ENCODE measurements at places on chromosomes 7 and 10. TPM values are rescaled to one million over a fixed set of nuclear protein-coding genes. Genes with fewer than 3 reads are reported as not detected.
A peak's percentile ranks its signal among the peaks of the same experiment; 100 is the strongest.

- H3K4me3 ChIP-seq: no peak overlapping the region
- no peak overlapping the region for H3K27ac ChIP-seq
- H3K36me3 ChIP-seq: no peaks in the 10 kb centered on the region
- no peaks in the 10 kb centered on the region for H3K27me3 ChIP-seq
These were observed 57.1 kb downstream of the SYPL1 start for GRCh38 chr7:106054971-106055532.

DNA sequence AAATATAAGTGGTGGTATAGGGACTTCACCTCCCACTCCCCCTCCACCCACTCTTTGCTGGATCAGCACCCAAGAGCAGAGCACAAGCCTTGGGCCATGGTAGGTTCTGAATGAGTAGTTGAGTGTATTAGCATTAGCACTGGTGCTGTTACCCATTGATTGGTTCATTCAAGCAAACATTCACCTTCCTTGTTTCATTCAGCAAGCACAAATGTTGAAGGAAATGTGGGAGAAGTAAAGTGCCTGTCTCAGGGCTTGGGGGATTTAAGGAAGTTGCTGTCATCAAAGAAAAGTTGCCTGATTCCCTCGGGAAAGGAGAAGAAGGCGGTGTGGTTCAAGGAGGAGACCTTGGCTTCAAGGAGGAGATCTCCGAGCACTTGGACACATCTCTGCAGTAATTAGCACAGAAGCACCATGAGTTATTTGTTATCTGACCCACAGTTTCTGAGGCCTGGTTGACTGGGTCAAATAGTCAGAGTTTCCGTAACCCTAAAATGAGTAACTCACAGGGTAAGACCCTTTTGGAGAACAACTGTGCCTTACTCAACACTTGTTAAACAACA is 17.3 kb downstream of the IL2RA start:
- H3K27ac ChIP-seq: peak overlapping the region; percentile 27
- H3K4me3 ChIP-seq: no peak overlapping the region
- no peaks in the 10 kb centered on the region for H3K36me3 ChIP-seq
- DNase-seq: no peak
- peaks cover 24% of the 10 kb centered on the region for H3K27me3 ChIP-seq
- H3K4me1 ChIP-seq: no peaks in the 10 kb centered on the region

UNCX gene
- 2.4 TPM for total RNA-seq

GRCh38 chr7:24745355-24745754 is 11.9 kb downstream of the GSDME start:
- H3K27me3 ChIP-seq: no peaks in the 10 kb centered on the region
- no peak overlapping the region for H3K4me3 ChIP-seq
- no peaks in the 10 kb centered on the region for H3K4me1 ChIP-seq
- DNase-seq: no peak
- peaks cover 8% of the 10 kb centered on the region for H3K36me3 ChIP-seq

- DNase-seq: no peak
- H3K4me3 ChIP-seq: no peak overlapping the region
- peaks cover 5% of the 10 kb centered on the region for H3K4me1 ChIP-seq
- no peaks in the 10 kb centered on the region for H3K36me3 ChIP-seq
- H3K27me3 ChIP-seq: no peaks in the 10 kb centered on the region
- no peak overlapping the region for H3K27ac ChIP-seq
These were observed 47.7 kb downstream of the SHOC2 start for GRCh38 chr10:110967009-110967630.

GRCh38 chr7:30012757-30013156 is 13.7 kb downstream of the FKBP14 start:
- H3K27me3 ChIP-seq: no peaks in the 10 kb centered on the region
- DNase-seq: no peak
- H3K4me1 ChIP-seq: no peaks in the 10 kb centered on the region
- no peak overlapping the region for H3K27ac ChIP-seq
- no peak overlapping the region for H3K4me3 ChIP-seq
- H3K36me3 ChIP-seq: peaks cover 2% of the 10 kb centered on the region

DNA sequence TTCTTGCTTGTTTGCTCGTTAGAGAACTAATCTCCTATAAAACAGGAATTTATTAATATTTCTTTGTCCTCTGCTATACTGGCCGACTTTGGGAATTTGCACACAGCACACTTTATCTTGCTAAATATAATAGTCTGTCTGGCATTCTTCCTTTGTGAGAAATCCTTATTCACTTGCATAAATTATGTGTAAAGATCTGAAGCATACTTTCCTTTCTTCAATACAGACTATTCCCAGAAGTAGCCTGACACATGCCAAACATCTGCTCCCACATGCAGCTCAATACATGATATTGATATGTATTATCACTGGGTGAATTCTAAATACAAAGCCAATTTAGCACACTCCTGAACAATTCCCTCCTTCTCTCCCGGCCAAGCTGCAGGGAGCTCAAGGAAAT is 273.9 kb downstream of the GRM8 start:
- H3K27ac ChIP-seq: no peak overlapping the region
- no peak for DNase-seq
- peaks cover 32% of the 10 kb centered on the region for H3K27me3 ChIP-seq

- no peak overlapping the region for H3K27ac ChIP-seq
- no peaks in the 10 kb centered on the region for H3K4me1 ChIP-seq
- no peak overlapping the region for H3K4me3 ChIP-seq
- H3K27me3 ChIP-seq: no peaks in the 10 kb centered on the region
- DNase-seq: no peak
These were observed 7.3 kb upstream of the RHOBTB1 start for GRCh38 chr10:60951272-60951724.

DNA sequence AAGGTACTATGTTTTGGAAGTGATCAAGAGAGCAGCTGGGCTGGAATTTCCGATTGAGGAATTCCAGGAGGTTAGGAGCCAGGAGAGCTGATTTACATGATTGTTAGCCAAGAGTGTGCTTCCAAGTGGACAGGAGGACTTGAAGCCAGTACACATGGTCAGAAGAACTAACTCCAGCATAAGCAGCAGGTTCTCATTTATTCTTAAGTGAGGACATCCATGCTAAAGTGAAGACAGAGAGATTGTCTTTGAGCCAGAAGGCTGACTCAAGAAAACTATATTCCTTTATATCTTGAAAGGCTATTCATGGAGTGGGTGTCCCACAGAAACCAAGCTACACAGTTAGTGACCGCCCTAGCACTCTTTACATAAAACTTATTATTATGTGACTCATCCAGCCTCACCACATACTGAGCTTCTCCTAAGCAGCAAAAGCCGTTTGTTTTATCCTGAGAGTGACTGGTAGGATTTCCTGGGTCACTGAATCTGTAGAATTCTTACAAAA is 56.7 kb upstream of the SEMA3A start:
- no peaks in the 10 kb centered on the region for H3K36me3 ChIP-seq
- H3K27me3 ChIP-seq: no peaks in the 10 kb centered on the region

- no peaks in the 10 kb centered on the region for H3K27me3 ChIP-seq
- H3K4me1 ChIP-seq: peaks cover 7% of the 10 kb centered on the region
- H3K36me3 ChIP-seq: no peaks in the 10 kb centered on the region
- H3K4me3 ChIP-seq: no peak overlapping the region
- H3K27ac ChIP-seq: no peak overlapping the region
- DNase-seq: no peak
These were observed 90.9 kb upstream of the ZNF804B start for GRCh38 chr7:88668591-88668990.

- no peak for DNase-seq
- no peak overlapping the region for H3K4me3 ChIP-seq
- peaks cover 4% of the 10 kb centered on the region for H3K4me1 ChIP-seq
- no peak overlapping the region for H3K27ac ChIP-seq
- no peaks in the 10 kb centered on the region for H3K27me3 ChIP-seq
These were observed 128.5 kb upstream of the TNS3 start for GRCh38 chr7:47710201-47710935.

BTBD16 gene
- not detected for total RNA-seq

DNA sequence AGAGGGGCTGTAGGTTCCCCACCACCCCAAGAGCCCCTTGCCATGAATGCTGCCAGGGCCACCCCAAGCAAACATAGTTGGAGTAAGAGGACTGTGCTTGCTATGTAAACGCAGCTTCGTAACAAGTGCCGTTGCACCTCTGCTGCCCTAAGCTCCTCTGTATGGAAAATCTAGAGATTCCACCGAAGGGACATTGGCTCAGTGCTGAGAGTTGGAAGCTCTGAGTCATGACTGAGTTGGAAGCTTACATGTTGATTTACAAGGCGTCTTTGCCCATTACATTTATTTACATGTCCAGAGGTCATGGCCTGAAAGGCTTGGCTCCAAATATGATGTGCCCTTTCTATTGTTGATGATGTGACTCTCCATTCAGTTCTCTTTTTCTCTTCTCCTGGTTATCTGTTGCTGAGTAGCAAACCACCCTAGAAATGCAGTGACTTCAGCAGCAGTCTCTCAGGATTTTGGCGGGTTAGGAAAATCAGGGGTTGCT is 233.1 kb upstream of the TCF7L2 start:
- H3K27ac ChIP-seq: peak overlapping the region; percentile 70
- H3K36me3 ChIP-seq: peaks cover 5% of the 10 kb centered on the region
- H3K4me3 ChIP-seq: no peak overlapping the region
- H3K4me1 ChIP-seq: peaks cover 14% of the 10 kb centered on the region

GRCh38 chr7:114864278-114864677 is 57.6 kb upstream of the MDFIC start:
- H3K27me3 ChIP-seq: no peaks in the 10 kb centered on the region
- H3K4me1 ChIP-seq: no peaks in the 10 kb centered on the region
- H3K36me3 ChIP-seq: no peaks in the 10 kb centered on the region
- no peak overlapping the region for H3K27ac ChIP-seq
- no peak overlapping the region for H3K4me3 ChIP-seq

DNA sequence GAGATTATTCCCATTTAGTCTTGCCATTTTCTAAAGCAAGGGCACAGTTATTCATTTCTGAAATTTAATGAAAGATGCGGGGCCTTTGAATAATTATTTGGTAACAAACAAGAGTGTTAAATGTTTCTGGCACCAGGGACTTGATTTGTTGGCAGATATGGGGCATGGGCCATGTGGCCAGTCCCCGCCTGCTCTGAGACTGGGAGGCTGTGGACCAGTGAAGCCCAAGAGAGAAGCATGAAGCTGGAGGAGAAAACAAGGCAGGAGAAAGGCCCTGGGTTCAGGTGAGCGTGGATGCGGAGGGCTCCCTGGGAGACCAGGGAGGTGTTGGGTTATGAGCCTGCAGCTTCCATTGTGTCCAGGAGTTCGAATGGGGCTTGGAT is 378.5 kb downstream of the TCERG1L start:
- no peak overlapping the region for H3K27ac ChIP-seq
- peaks cover 24% of the 10 kb centered on the region for H3K27me3 ChIP-seq
- no peak for DNase-seq
- no peaks in the 10 kb centered on the region for H3K36me3 ChIP-seq

DNA sequence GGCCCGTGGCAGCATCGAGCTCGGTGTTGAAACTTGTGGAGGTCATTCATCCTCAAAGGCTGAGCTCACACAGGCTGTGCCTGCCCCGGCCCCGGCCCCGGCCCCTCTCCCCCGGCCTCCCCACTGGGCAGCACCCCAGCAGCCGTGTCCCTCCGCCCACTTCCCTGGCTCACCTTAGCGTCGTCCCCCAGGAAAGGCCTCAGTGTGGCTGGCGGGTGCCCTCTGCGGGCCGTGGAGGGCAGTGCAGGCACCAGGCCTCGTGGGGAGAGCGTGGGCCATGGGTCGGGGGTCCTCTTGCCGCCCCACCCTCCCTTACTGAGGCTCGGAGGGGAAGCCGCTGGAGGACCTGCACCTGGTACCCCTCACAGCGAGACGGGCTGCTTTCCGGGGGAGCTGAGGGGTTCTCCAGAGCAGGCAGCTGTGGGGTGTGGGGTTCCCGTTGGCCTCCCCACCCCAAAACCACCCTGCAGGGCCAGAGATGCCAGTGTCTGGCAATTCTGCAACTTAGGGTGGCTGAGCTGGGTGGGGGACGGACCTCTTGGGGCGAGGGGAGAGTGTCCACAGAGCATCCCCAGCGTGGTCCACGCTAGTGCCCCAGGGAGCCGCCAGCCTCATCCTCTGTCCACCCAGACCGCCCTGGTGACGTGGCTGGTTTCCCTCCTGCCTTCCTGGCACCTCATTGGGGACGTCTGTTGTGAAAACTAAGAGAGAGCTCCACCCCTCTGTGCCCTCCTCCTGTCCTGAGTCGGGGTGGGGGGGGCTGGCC is 44.2 kb upstream of the DPYSL4 start:
- DNase-seq: peak; percentile 65
- no peak overlapping the region for H3K27ac ChIP-seq
- H3K4me1 ChIP-seq: peaks cover 1% of the 10 kb centered on the region
- H3K27me3 ChIP-seq: no peaks in the 10 kb centered on the region
- H3K4me3 ChIP-seq: no peak overlapping the region

DNA sequence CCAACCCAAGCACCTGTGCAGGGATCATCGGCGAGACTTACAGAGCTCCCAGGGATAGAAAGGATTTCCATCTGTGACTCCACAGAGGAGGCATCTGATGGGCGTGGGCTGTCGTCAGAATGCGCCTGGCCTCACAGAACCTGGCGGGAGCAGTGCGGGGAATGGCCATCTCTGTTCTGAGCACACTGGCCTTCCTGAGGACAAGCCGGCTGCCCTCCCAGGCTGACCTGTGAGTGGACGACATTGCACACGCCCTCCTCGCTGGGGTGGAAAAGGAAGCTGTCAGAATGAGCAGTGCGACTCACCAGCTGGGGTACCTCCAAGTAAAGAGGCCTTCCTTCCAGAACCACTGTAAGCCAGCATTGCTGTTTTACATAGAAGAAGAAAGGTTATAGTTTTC is 234.6 kb upstream of the PITRM1 start:
- no peak overlapping the region for H3K4me3 ChIP-seq
- peaks cover 32% of the 10 kb centered on the region for H3K4me1 ChIP-seq
- no peak for DNase-seq
- H3K27me3 ChIP-seq: no peaks in the 10 kb centered on the region
- no peak overlapping the region for H3K27ac ChIP-seq

- no peaks in the 10 kb centered on the region for H3K36me3 ChIP-seq
- DNase-seq: no peak
- H3K27me3 ChIP-seq: no peaks in the 10 kb centered on the region
- H3K4me1 ChIP-seq: no peaks in the 10 kb centered on the region
These were observed 470.5 kb upstream of the LRRTM3 start for GRCh38 chr10:66455304-66455703.

- H3K4me3 ChIP-seq: no peak overlapping the region
- peaks cover 8% of the 10 kb centered on the region for H3K27me3 ChIP-seq
- H3K27ac ChIP-seq: no peak overlapping the region
- DNase-seq: no peak
These were observed 408.9 kb downstream of the GRM8 start for GRCh38 chr7:126843883-126844282.

ADRB1 gene
- total RNA-seq: 0.14 TPM

TMEM26 gene
- total RNA-seq: 0.05 TPM

DNA sequence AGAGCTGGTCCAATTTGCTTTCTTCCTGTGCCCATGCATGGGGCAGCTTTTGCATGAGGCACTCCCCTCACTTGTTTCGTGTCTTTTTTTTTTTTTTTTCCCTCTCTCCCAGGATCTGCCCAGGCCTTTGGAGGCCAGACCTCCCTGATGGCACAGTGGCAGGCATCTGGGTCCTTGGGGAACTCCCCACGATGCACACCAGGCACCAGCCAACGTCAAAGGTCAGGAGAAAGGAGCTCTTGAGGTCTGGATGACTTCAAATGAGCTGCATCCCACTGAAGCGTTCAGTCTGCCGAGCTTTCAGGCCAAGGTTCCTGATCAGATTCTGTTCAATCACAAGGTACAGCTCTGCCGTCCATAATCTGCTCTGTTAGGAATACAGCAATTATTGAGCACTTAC is 97.2 kb upstream of the CARD11 start:
- H3K4me1 ChIP-seq: peaks cover 11% of the 10 kb centered on the region
- no peak for DNase-seq
- peaks cover 3% of the 10 kb centered on the region for H3K27me3 ChIP-seq
- no peak overlapping the region for H3K4me3 ChIP-seq
- no peak overlapping the region for H3K27ac ChIP-seq

Data from neural crest cell (in vitro differentiated cells).